ENCODE measurements at places on chromosomes 2 and 18.
A peak's percentile ranks its signal among the peaks of the same experiment; 100 is the strongest.

DNA sequence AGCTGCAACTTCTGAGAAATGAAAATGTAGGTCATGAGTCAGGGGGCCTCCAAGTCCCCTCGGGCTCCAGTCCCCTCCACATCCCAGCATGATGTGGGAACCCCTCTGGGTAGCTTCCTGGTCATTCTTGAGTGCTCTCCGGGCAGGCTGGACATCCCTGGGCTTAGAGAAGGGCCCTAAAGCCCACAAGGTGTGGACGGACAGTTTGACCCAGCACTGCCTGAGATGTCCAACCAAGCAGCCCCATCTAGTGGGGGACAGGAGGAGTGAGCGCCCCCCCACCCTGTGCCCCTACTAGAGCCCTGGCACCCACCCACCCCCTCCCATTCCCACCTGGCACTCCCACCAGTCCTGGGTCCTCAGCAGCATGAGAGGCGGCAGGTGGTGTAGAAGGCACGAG, 46.0 kb downstream of the CYP27C1 start:
- no peaks in the 10 kb centered on the region for H3K4me1 ChIP-seq
- DNase-seq = no peak
- no peak overlapping the region for H3K4me3 ChIP-seq
- H3K27ac ChIP-seq = no peak overlapping the region

- peak; percentile 55 for DNase-seq
- H3K27me3 ChIP-seq = peaks cover 4% of the 10 kb centered on the region
- H3K36me3 ChIP-seq = peaks cover under 1% of the 10 kb centered on the region
Measured at GRCh38 chr2:26401739-26402541, at the start of gene DRC1. Gene DRC1, plus strand, starts transcription at chr2:26401920. Its CDS starts 70 bp downstream, at chr2:26401990.

DNA sequence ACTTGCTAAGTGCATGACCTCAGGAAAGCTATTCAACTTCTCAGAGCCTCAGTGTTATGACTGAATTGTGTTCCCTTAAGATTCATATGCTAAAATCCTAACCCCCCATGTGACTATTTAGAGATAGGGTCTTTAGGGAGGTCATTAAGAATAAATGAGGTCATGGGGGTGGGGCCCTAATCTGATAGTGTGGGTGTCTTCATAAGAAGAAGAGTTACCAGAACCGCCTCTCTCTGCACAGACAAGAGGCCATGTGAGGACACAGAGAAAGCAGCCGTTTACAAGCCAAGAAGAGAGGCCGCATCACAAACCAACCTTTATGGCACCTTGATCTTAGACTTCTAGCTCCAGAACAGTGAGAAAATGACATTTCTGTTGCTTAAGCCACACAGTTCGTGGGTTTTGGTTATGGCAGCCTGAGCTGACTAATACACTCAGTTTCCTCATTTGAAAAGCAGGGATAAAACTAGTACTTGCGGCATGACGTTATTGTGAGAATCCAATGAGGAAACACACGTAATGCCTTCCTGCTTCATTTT, 9.9 kb downstream of the SH2D6 start:
- H3K4me1 ChIP-seq = peaks cover 6% of the 10 kb centered on the region
- no peak overlapping the region for H3K27ac ChIP-seq
- no peaks in the 10 kb centered on the region for H3K36me3 ChIP-seq
- H3K4me3 ChIP-seq = no peak overlapping the region
- H3K27me3 ChIP-seq = no peaks in the 10 kb centered on the region

DNA sequence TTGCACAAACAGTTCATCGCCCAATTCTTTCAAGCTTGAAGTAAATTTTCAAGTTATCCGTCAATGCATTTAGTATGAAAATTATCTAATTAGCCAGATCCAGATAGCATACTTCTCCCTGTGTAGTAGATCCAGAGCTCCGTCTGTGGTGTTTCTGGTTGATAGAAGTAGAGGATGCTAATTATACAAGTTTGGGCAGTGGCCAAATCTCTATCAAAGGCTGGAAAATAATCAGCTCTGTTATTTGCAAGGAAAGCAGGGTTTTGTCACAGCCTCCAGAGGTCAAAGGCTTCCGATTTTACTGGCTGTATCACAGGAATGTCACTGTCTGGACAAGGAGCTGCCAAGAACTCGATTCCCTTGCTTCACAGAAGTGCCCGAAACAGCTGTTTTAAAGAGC, 28.6 kb downstream of the LRRC30 start:
- H3K27ac ChIP-seq = no peak overlapping the region
- no peak for DNase-seq
- H3K4me1 ChIP-seq = no peaks in the 10 kb centered on the region
- no peak overlapping the region for H3K4me3 ChIP-seq
- H3K36me3 ChIP-seq = no peaks in the 10 kb centered on the region
- H3K27me3 ChIP-seq = no peaks in the 10 kb centered on the region

- peaks cover 1% of the 10 kb centered on the region for H3K27me3 ChIP-seq
- no peak overlapping the region for H3K4me3 ChIP-seq
- H3K27ac ChIP-seq = no peak overlapping the region
Measured at GRCh38 chr2:64396551-64396950, 57.4 kb upstream of the LGALSL start.

- H3K4me3 ChIP-seq = no peak overlapping the region
- H3K36me3 ChIP-seq = no peaks in the 10 kb centered on the region
- H3K4me1 ChIP-seq = peaks cover 84% of the 10 kb centered on the region
- no peak overlapping the region for H3K27ac ChIP-seq
Measured at GRCh38 chr2:96525211-96525507, 11.4 kb upstream of the ARID5A start.

- no peak for DNase-seq
- peak overlapping the region; percentile 77 for H3K27ac ChIP-seq
- H3K4me3 ChIP-seq = no peak overlapping the region
- no peaks in the 10 kb centered on the region for H3K27me3 ChIP-seq
Measured at GRCh38 chr2:96830044-96830562, 13.7 kb downstream of the ANKRD23 start.

DNA sequence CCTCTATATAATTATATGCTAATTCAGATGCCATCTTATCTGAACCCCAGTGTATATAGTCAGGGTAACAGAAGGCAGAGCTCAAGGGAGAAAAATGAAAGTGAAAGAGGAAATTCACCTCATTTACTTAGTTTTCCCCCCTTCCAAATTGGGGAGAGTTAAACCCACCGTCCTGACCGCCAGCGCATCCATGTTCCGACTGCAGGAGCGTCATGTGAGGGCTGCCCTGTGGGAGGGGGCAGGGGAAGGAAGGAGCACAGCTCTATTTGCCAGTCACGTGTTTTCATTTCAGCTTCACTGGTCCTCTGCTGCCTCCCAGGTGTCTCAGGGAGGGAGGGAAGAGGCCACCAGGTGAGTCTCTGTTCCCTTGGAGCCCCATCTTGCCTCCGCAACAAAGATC, 13.2 kb downstream of the CNNM4 start:
- H3K27ac ChIP-seq = peak overlapping the region; percentile 90
- no peaks in the 10 kb centered on the region for H3K36me3 ChIP-seq
- peaks cover 29% of the 10 kb centered on the region for H3K4me1 ChIP-seq
- H3K27me3 ChIP-seq = no peaks in the 10 kb centered on the region
- peak overlapping the region; percentile 76 for H3K4me3 ChIP-seq
- DNase-seq = peak; percentile 70

GRCh38 chr2:98504381-98505109, 59.9 kb downstream of the INPP4A start:
- H3K36me3 ChIP-seq = peaks cover 66% of the 10 kb centered on the region
- H3K4me3 ChIP-seq = no peak overlapping the region
- H3K4me1 ChIP-seq = peaks cover 86% of the 10 kb centered on the region

- no peaks in the 10 kb centered on the region for H3K4me1 ChIP-seq
- H3K27me3 ChIP-seq = no peaks in the 10 kb centered on the region
- H3K4me3 ChIP-seq = no peak overlapping the region
- no peaks in the 10 kb centered on the region for H3K36me3 ChIP-seq
- DNase-seq = no peak
Measured at GRCh38 chr2:103616891-103617290, 855.1 kb downstream of the TMEM182 start.

DNA sequence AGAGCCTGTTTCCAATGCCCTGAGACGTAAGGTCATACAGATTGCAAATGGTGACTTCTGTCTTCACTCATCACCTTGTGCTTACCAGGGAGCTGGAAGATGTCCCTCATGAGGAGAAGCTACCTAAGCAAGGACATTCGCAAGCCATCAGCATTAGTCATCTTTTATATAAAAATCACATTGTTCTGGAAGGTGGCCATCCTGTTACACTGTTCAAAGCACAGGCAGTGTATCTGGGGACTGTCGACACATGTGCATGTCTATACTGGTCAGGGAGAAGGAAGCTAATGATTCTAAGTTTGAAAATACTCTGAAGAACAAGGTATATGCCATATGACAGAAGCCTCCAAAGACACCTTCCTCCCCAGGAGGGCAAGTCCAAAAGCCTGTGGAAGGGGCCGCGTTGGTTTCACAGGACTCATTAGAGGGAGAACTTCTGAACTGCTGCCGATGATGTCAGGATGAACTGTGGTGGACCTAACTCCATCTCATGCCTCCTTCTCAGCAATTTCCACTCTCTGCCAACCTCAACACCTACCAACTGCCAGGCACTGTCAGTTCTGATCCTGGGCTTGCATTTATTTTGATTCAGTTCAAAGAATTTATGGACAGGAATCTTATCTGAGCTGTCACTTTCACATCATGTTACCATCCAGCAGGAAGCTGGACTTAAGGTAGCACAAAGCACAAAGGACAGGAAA, 39.4 kb downstream of the DNER start:
- no peaks in the 10 kb centered on the region for H3K36me3 ChIP-seq
- H3K4me1 ChIP-seq = no peaks in the 10 kb centered on the region
- H3K27ac ChIP-seq = no peak overlapping the region
- no peak for DNase-seq

DNA sequence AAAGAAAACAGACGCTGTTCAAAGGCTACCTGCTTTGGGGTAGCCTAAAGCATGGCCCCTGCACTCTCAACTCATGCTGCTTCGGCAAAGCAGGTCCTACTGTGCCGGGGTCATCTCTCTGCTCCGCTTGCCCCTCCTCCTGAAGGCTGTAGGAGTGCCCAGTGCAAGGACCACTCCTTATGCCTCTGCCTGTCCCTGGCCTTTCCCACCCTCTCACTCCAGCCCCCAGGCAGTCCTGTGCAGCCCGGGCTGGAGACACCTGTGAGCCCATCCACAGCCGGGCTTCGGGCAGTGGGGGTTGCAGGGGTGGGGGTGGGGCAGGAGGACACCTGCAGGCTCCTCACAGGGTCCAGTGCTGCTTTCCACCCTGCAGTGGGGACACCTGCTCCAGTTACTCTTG, 69.1 kb downstream of the ACKR3 start:
- H3K4me1 ChIP-seq = no peaks in the 10 kb centered on the region
- no peaks in the 10 kb centered on the region for H3K36me3 ChIP-seq
- no peak overlapping the region for H3K4me3 ChIP-seq
- H3K27me3 ChIP-seq = no peaks in the 10 kb centered on the region
- no peak for DNase-seq

DNA sequence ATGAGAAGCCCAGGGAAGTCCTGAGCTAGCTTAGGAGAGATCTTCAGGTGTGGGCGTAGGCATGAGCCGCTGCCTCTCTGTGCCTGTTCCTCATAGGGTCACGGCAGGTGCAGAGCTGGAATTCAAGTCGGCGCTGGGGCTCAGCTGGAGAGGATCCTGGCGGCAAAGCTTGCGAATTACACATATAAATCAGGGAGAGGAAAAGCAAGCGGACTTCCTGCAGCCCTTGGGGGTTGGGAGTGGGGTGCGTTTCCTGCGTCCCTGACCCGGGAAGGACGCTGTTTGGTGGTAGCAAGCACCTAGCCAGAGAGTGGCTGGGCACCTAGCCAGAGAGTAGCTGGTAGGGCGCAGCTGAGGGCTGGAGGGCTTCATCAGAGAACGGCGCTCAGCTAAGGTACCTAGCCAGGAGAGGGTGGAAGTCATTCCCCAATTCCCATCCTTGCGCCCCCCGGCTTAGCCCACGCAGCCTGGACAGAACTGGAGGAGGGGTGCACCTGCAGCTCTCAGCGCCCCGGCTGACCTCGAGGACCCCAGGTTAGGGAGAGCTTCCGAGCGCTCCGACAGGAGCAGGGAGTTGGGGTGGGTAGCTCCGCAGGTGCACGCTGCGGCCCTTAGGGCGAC, 459 bp upstream of the EFR3B start:
- H3K27ac ChIP-seq = no peak overlapping the region
- H3K27me3 ChIP-seq = peaks cover 44% of the 10 kb centered on the region
- DNase-seq = peak; percentile 22

DNA sequence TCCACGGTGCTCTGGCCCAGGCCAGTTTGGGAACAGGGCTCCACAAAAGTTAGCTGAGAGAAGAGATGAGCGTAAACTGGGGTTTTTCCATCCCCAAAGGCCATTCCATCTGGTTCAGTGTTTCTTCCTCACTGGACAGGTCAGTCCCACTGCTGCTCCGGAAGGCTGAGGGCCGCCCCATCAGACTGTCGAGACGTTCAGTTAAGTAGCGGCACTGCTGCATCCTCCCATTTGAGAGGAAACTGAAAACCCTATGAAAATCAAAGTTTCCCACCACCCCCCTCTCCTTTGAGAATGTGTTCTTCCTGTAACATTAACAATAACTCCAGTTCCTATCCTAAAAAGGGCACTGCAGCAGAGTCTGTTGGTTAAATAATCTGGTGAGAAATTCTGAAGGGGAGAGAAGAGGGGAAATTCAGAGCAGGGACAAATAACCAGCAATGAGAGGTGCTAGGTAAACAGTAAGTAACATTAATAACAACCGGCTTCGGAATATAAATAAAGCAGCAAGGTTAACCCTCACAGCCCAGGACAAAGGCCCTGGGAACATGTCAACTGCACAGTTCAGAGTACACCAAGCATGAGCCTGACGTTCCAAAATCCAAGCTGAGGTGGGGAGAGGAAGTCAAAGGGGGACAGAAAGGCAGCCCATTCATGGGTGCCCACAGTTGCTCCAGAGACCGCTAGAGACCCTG, 55.4 kb downstream of the UXS1 start:
- H3K4me3 ChIP-seq = peak overlapping the region; percentile 66
- no peaks in the 10 kb centered on the region for H3K27me3 ChIP-seq

DNA sequence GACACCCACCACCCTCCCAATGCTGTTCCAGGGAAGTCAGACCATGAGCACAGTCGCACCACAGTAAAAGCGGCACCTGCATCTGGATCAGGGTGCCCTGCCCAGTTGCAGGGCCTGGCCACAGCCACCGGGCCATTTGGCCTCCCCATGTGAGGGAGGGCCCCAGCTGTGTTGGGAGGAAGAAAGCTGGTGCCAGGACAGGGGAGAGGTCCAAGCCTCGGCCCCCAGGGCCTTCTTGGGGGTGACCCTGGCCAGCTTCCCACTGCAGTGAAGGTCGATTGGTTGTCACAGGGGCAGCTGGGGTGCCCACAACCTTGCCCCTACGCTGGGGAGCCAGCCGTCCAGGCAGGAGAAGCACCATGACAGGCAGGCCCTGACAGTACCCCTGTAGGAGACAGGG, 183.2 kb upstream of the RAB6C start:
- peaks cover 2% of the 10 kb centered on the region for H3K27me3 ChIP-seq
- H3K36me3 ChIP-seq = no peaks in the 10 kb centered on the region
- no peak overlapping the region for H3K27ac ChIP-seq
- DNase-seq = no peak
- H3K4me3 ChIP-seq = no peak overlapping the region
